ENCODE measurements at places on chromosomes 3 and 15.

- DNase-seq: no peak
Measured at GRCh38 chr3:196932600-196932999, 9.7 kb downstream of the NCBP2 start.

DNA sequence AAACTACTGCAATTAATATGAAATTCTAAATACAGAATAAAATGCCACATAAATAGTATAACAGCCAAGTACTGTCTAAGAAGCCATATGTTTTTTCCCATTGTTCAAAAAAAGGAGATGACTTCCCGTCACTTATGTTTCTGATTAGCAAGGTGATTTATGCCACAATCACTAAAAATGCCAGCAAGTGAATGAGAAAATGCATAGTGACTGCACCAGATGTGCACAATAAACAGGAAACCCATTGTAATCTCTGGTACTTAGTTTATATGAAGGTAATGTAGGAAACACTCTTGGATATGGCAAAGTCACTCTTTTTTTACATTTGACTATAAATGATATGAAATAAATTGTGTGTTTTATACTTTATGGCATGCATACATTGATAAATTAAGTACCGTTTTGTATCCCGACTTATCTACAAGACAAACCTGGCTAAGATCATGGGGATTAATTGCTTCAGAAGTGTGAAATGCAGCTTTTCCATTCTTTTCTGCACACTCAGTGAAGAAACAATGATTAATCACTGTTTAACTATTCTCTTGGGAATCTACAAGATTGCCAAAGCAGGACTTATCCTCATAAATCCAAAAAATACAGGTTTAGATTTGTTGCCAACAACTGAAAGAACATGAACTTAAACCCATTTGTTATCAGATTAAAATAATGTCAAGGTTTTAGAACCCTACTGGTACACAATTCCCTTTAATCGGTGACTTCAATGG, 164.5 kb downstream of the TBC1D5 start:
- no peak for DNase-seq

- DNase-seq: no peak
Measured at GRCh38 chr15:23403550-23403949, 43.5 kb downstream of the GOLGA6L2 start.

- DNase-seq: no peak
Measured at GRCh38 chr3:39189150-39189958, 3.0 kb downstream of the XIRP1 start.

DNA sequence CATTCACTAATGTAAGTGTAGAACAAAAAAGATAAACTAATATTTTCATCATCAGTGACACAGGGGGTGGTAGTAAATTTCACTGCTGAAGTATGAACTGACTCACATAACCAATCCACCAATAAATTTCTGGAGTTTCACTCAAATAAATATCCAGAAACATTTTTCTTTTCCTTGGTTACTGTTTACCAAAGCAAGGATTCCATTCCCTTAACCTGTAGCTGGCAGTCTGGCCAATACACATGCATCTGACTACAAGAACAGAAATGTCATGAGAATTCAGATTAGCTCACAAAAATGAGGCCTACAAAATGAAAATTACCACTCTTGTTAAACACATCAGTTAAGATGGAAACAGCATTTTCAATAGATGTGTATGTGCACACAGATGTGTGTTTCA, 80.3 kb downstream of the STAG1 start:
- DNase-seq: no peak

DNA sequence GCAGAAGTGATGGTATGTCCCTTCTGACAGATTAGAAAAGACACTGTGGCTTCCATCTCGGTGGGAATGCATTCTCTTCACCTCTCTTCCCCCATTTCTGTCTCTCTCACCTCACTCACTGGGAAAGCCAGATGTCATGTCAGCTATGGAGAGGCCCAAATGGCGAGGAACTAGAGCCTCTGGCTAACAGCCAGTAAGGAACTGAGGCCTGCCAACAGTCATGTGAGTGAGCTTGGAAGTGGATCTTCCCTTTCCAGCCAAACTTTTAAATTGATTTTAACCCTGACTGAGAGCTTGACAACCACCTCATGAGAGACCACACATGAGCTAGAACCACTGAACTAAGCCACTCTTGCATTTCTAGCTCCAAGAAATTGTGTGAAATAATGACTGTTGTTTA, 35.2 kb upstream of the CDAN1 start:
- peak; percentile 68 for DNase-seq

DNA sequence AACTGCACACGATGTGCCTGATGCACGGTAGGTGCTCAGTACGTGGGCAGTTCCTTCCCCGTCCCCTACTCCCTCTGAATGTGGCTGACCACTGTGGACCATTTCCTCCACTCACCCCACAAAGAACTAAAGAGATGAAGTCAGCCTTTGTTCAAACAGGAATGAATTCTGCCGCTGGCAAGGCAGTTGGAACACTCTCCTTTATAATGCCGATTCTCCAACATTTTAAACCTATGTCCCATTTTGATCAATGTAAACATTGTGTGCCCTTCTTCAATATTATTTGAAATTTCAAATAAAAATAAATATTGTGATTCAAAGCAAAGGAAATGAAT, 57.5 kb upstream of the MEF2A start:
- DNase-seq: no peak

GRCh38 chr15:29045717-29046116, 159.9 kb downstream of the APBA2 start:
- DNase-seq: no peak

- DNase-seq: peak; percentile 5
Measured at GRCh38 chr3:40128166-40128565, 181.3 kb upstream of the EIF1B start.

GRCh38 chr15:101149864-101150722, 101.8 kb downstream of the CHSY1 start:
- DNase-seq: no peak

DNA sequence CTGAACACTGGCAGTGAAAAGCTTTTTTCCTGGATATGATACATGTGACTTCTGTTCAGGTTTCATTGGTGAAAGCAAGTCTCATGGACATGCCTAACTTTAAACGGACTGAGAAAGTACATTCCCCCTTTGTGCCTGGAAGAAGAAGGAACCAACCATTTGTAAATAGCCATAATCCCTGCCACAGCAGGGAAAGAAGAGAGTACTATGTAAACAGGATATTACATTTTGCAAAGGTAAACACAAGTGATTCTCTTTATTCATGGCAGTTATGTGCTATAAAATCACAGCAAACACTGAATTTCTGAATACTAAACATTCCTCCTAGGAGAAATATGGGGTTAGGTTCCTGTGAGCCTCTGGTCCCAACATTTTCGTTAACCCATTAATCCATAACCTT, 46.8 kb downstream of the PRICKLE2 start:
- DNase-seq: no peak

DNA sequence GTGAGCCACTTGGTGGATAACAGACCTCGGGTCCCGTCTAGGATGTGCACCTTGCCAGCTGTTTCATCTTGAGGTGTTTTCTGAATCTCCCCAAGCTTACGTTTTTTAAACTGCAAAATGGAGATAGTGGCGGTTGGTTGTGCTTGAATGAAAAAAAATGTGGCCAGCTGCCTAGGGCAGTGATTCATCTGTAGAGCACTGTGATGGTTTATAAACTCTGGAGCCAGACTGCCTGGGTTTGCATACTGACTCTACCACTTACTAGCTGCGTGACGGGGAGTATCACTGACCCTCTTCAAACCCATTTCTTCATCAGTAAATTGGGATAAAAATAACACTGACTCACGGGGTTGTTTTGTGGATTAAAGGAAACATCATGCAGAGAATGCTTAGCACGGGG, 159.1 kb downstream of the CHL1 start:
- peak; percentile 19 for DNase-seq

DNA sequence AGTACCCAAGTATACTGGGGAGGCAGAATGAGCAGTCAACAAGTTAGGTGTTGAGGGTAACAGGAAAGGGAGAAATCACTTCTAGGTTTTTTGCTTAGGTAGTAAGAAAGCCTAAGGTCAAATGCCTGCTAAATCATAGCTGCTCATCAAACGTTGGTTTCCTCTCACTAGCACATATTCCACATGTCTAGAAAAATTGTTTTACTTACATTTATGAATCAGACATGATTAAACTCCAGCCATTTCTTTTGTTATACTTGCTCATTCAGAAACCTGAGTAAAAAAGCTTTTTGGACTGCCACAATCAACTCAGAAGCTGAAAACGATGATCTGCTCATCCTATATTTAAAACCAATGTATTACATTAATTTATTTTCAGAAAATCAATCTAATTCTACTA, 40.2 kb downstream of the SLC9A9 start:
- DNase-seq: no peak

GRCh38 chr3:29128001-29128400, 152.9 kb upstream of the RBMS3 start:
- DNase-seq: no peak

DNA sequence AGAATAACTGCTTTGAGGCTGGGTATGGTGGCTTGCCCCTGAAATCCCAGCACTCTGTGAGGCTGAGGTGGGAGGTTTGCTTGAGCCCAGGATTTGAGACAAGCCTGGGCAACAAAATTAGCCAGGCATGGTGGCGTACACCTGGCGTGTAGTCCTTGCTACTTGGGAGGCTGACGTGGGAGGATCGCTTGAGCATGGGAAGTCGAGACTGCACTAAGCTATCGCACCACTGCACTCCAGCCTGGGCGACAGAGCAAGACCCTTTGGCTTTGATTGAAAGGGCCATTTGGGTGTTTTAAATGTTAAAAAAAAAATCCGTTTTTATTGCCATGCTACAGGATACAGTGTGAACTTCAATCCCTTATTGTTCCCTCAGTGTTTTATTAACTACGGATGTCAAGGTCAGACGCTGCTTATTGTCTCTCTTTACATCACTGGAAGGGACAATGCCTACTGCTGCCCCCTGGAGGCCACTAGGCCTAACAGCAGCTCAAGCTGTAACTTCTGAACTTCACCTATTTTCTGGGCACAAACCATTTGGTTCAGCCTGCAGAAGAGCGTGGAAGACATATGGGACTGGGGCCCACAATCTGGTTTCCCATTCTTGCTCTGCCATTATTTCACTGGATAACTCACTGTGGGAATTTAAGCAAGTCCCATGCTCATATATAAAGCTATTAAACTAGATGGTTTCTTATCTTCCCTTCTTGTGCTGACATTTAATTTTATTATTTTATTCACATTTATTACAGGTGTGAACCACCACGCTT, 15.3 kb upstream of the IREB2 start:
- peak; percentile 63 for DNase-seq

GRCh38 chr15:72285927-72286516, 13.7 kb upstream of the PARP6 start:
- DNase-seq: peak; percentile 23

DNA sequence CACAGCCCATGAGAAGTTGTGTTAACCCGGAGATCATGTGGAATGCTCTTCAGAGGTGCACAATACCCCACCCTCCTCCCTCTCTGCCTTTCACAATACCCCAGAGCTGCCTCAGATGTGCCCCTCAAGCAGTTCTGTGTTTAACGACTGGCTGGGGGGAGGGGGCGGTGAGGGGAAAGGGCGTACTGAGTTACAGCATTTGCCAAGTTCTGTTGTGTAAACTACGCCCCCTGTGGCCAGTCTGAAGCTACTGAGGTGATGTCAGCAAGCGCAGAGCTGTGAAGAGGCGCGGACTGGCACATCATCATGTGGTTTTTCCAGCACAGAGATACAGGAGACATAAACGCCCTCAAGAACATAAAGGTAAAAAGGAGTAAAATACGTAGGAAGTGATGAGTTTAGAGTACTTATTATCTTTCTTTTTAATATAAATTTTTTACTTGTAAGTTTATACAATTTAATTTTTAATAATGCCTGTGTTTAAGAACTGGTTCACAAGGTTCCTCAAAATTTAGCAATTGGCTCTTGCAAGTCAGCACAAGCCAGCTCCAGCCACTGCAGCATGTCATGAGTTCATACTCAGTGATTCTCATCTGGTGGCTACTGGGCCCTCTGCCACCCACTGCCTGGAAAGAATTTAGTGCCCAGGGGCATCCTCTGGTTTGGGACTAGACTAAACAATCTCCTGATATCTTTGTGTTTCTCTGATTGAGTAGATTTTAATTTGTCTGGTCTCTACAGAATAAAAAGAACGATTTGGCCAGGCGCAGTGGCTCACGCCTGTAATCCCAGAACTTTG, 1.7 kb downstream of the EPB42 start:
- no peak for DNase-seq

DNA sequence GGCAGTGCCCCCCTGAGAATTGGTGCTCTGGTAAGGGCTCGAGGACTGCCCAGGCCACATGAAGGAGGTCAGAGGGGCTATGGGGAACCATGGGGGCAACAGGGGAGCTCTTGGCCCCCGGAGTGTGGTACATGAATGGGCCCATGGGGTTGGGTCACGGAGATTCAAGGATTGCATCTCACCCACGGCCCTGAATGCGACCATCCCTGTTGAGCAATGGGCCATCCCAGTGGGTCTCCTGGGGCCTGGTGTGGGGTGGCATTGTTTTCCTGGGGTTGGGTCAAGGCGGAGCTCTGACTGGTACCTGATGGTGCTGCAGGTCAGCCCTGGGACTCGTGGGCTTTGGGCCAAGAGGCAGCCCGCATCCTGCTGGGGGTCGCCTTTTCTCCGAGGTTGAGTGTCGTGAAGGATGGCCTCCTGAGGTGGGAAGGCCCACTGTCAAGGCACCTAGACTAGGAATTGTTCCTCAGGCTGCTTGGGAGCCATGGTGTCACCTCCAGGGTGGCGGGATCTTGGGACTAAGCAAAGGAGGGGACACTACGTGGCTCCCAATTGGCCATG, 198.3 kb downstream of the UBE3A start:
- no peak for DNase-seq

- DNase-seq: no peak
Measured at GRCh38 chr3:59519094-59519493, 469.3 kb upstream of the CFAP20DC start.

DNA sequence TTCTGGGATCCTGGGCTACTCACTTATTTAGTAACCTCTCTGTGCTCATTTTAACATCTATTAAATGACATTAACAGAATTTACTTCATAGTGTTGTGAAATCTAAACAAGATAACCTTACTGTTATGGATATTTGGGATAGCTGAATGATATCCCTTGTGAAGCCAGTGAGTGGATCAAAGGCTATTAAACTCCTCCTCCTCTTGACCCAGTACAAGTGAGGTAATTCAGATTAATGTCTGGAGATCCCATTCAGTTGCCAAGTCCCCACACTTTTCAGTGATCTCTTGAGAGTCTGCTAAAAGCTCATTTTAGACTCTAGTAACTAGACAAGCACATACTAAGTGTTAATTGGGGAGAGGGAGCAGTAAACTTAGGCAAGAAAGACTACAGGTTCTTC, 2.5 kb upstream of the ANKRD28 start:
- DNase-seq: peak; percentile 16

DNA sequence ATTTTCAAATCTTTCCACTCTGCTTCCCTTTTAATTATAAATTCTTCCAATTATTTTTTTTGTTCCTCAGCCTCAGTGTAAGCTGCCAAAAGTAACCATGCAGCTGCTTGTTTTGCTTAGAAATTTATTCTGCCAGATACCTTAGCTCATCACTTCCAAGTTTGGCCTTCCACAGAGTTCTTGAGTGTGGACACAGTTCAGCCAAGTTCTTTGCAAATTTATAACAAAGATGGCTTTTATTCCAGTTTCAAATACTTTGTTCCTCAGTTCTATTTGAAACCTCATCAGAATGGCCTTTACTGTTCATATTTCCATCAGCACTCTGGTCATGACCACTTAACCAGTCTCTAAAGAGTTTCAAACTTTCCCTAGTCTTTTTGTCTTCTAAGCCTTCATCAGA, 10.3 kb downstream of the RTP1 start:
- DNase-seq: no peak

All from thyroid gland (tissue), 4 donors.